Renal cortical epithelial cell (primary cell): ENCODE measurements at places on chromosomes 4 and X.
A peak's percentile ranks its signal among the peaks of the same experiment; 100 is the strongest.

- no peak for DNase-seq
Observed at GRCh38 chr4:67674098-67674497, 26.9 kb downstream of the UBA6 start.

DNA sequence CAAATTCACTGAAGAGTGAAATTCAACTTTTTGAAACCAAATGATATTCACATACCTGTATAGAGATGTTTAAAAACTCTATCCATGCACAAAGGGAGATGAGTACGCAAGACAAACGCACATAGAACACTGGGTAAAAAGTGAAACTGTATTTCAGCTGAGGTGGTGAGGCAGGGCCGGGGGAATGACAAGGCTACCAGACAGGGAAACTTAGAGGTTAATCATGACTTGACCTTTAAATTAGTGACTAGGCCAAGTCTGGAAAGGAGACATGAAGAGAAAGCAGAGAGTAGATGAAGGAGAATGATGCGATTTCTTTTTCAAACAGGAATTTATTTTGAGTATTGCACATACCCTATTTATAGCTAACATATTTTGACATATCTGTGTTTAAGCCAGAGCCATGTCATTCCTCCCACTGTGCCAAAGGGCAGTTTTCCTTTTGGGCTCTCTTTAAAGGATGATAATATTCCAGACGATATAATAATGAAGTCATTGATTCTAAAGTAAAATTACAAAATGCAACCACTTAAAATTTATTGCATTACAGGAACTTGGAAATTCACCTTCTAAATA, 49.4 kb downstream of the ARHGEF6 start:
- DNase-seq: no peak

GRCh38 chrX:101203761-101204351, 15.7 kb upstream of the DRP2 start:
- no peak for DNase-seq

- peak; percentile 34 for DNase-seq
Observed at GRCh38 chr4:5824635-5825034, 68.3 kb downstream of the CRMP1 start.

DNA sequence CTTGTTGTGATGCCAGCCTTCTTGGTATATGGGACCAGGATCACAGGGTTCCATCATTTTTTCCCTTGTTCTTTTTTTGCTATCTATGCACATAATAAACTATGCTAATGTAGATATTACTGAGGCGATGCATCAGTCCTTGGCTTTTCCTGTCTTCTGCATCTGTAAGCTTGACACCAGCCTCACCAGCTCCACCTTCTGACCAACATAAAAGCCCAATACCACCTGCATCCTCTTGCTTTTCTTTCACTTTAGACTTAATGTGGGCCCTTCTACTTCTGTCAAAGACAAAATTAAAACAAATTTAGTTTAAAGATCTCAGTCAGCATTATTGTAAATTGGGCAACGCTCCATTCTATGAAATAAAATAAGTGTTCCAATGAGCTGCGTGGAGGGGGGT, 1718.8 kb upstream of the PCDH10 start:
- peak; percentile 16 for DNase-seq

DNA sequence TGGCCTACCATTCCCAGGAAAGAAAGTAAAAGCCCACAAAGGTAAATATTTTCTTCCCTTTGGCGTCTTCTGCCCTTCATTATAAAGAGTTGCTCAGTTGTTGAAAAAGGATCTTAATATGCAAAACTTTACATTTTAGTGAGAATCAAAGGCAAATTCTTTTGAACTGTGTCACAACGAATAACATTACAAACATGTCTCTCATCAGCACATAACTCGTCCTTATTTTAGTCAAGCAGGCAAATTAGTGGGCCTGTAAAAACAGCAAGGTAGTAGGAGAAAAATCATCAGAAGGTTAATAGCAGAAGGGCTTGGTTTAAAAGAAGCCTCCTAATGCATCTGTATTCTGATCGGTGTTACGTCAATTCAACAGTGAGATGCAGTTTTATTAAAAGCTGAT, 647.3 kb upstream of the DIPK2B start:
- no peak for DNase-seq

GRCh38 chr4:115883847-115884246, 770.4 kb upstream of the NDST4 start:
- DNase-seq: no peak

DNA sequence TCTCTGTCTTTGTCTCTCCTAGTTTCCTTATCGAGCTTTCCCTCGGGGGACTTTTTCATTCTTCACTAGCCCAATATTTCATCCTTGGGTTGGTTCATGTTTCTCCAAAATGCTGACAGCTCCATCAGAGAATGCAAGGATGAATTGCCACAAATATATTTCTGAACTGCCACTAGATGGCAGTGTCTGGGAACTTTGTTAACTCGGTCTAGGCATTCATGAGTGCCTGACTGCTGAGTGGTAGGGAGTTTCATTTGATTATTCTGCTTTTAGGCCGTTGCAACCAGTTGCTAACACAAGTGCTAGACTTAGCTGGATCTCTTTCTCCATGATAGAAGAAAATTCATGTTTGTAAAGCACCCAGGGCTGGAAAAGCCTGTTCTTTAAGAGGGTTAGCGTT, 73.5 kb upstream of the RAP2C start:
- DNase-seq: peak; percentile 54

DNA sequence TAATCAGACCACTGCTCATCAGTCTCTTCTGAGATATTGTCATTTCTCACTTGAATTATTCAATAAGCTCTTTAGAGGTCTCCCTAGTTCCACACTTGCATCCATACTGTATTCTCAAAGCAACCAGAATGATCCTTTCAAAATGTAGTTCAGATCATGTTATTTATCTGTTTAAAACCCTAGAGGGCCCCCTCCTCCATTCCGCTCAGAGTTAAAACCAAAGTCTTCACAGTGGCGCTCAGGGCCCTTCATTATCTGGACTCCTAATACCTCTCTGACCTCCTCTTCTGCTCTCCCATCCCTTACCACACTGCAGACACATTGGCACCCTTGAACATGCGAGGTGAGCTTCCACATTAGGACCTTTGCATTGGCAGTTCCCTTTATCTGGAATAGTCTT, 32.7 kb upstream of the HPGDS start:
- no peak for DNase-seq

DNA sequence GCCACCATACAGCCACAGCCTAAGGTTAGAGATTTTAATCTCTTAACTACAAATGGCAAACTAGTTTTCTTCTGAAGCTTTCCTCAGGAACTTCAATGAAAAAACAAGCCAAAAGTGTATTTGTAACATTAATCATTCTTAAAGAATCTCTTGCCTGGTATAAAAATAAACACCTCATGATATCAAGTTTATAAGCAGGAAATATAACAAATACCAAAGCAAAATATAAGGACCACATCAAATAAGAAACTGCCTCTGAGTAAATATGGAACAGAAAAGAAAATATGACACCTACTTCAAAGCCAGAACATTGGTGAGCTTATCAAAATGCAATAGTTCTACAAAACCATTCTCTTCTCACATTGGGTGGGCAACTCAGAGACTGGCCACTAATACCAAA, 89.9 kb downstream of the GPC4 start:
- DNase-seq: peak; percentile 1

DNA sequence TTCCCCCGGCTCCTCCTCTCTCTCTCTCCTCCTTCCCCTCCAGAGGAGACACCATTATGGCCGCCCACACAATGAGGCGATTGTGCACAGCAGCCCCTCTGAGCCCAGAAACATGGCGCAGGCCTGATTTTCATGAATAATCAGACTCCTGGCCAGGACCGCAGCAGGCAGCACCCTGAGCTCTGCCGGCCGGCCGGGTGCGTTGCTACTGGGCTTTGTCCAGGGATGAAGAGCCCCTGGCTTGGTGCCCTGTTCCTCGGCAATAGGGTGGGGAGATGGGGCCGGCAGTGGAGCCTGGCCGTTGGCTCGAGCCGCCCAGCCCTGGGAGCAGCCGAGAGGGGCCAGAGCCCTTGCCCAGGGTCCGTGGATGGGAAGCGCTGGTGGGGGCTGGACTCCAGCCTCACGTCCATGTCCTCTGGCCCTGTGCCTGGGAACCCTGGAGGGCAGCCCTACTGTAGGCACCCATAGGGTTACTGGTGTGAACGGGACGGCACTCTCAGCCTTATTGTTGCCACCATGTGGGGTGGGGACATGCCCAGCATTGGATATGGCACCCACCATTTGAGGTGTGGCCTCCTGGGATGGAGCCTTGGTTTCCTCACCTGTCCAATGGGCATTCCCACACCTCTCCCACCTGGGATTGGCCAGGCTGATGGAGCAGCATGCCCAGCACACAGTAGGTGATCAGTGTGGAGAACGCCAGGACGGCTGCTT, 103.0 kb downstream of the SORCS2 start:
- no peak for DNase-seq

DNA sequence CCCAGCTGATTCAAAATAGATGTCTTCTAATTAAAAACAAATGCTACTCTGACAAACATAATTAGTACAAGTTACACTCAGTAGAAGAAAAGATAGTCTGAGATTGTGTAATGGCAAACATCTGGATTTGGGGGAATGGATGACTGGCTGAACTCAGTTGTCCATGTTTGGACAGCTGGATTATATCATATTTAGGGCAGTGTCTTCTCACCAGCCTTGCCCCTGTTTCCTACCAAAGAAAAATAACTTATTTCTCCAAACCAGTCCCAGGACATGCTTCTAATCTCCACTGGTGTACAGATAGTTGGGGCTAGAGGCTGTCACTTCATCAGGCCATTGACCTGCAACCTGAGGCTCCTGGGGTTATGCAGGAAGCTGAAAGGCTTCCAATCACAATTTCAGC, 237.3 kb downstream of the USP46 start:
- DNase-seq: no peak

DNA sequence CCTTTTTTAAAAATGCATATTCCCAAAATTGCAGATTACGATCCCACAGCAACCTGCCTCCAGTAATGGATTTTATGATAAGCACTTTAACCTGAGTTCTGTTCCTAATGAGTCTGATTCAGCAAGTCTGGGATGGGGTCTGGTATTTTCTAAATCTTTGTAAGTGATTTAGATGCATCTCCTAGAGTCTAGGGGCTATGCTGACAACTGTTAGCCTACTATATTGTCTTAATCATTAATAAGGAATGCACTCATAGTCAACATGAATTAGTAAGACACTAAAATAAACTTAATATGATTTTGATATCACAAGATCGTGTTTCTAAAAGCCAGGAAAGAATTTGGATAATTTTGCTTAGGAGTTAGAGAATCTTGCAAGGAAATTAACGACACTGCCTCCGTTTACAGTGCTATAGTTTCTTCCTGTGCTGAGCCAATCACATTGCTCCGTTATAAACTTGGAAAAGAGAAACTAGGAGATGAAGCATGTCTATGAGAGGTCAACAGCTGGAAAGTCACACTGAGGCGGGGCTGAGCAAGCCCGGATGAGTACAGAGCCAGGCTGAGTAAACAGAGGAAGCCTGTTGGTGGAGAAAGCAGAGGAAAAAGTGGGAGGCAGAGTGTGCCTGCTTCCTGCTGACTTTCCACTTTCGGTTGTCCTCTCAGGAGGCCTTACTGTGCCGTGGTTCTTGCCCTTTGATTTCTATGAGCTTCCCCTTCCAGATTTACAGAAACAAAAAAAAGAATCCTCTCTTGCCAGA, 5.4 kb downstream of the SCARB2 start:
- DNase-seq: peak; percentile 74

DNA sequence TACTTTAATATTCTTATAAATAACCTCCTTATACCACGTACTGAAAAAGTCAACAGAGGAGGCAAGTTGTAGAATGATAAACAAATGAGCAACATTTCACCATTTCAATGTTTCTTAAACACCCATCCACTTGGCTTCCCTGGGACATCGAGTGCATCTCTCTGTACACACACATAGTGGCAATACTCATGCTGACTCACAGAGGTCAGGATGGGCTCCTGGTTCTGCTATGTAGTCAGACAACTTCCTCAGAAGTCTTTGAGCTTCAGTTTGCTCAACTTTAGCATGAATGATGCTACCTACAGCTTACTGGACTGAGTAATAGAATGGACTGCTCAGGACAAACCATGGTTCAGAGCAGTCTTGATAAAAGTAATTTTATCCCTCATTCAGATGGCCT, 56.9 kb downstream of the MAD2L1 start:
- DNase-seq: peak; percentile 32

DNA sequence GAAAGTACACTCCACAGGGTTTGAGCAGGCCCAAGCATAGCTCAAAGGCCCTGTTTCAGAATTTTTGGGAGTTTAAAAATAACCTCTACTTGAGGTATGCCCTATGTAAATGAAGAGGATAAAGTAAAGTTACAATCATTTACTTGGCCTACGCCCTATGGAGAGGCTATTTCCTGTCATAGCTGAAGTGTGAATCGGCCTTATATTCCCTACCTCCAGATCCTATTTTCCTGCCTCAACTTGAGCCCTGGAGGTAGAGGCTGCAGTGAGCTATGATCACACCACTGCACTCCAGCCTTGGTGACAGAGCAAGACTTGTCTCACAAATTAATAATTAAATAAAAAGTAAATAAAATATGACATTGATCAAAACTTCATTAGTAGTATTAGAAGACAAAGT, 11.5 kb upstream of the TXLNG start:
- DNase-seq: no peak

- DNase-seq: peak; percentile 98
Observed at GRCh38 chrX:13432414-13433297, 112.8 kb upstream of the ATXN3L start.

GRCh38 chrX:100076031-100076430, 334.0 kb downstream of the PCDH19 start:
- DNase-seq: no peak

- DNase-seq: no peak
Observed at GRCh38 chr4:15068298-15068697, 66.0 kb downstream of the CPEB2 start.

GRCh38 chrX:130171446-130172126, at the start of gene RAB33A:
RAB33A (plus strand) TSS chrX:130171962; CDS start chrX:130172063, 101 bp downstream.
- no peak for DNase-seq
